Bronchial epithelial cell (primary cell): ENCODE measurements at places on chromosomes 12 and 14.

DNA sequence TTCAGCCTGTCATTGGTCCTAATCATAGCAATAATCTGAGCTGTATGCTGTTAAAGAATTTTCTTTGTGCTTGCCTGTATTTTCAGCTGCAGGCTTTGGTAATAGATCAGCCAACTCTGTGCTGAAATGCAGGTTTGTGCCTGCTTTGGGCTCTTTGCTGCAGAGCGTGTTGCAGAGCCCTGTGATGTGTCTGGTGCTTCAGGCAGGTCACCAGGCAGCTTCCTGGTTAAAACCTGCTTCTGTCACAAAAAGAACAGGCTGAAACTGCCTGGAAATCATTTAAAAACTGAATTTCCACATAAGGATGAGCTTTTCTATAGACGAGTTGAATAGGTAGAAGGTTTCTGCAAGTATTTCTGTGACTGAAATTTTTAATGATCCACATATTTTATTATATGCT lies 3.1 kb downstream of the DIP2B start:
- DNase-seq: peak; percentile 21

DNA sequence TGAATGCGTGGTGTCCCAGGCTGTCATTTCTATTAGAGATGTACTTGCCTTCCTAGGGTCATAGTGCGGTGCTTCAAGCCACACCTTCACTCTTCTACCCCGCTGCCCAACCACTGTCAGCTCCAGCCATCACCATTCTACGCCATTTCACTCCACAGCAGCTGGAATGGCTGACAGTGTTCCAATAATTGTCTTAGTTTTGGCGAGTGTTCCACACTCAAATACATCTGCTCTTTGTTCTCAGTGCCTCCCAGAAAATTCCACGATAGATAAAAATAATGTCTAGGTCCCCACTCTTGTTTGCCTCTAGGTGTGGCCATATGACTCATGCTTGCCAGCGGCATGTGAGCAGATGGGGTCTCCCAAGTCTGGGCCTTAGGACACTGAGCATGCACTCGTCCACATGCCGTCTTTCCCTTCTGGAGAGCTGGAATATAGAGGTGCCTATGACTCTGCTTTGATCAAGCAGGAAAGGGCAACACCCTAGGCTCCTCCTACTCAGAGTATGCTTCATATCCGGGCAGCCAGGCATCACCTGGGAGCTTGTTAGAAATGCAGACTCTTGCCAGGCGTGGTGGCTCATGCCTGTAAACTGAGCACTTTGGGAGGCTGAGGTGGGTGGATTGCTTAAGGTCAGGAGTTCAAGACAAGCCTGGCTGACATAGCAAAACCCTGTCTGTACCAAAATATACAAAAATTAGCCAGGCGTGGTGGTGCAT lies 163.0 kb downstream of the BRMS1L start:
- DNase-seq: peak; percentile 46

DNA sequence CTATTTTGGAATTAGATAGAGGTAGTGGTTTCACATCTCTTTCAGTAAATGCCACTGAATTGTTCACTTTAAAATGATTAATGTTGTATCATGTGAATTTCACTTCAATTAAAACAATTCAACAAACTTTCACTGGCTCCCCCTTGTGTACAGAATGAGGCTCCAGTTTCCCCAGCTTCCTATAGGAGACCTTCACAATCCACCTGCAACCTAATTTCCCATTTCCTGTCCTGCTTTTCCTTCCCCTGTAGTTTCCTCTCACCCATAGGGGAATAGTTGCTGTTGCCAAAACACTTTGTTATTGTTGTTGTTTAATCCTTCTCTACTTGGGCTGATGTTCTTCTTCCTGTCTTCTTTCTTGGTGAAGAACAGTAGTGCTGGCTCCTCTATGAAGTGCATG lies 59.8 kb downstream of the NPAS3 start:
- DNase-seq: peak; percentile 26

- DNase-seq: peak; percentile 77
Measured at GRCh38 chr14:39217214-39217879, 16.4 kb upstream of the MIA2 start.

DNA sequence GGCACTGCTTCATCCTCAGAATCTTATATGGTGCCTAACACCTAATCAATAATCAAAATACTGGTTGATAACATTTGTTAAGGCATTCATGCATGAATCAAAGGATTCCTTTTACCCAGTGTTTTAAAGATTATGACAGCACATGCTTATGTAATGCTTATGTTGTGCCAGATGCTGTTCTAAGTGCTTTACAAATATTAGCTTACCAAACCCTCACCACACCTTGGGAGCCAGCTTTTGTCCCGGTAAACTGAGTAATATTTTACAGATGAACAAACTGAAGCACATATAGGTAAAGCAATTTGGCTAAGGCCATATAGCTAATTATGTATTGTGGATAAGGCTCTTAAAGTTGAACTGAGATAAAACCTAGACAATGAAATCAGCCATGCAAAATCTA lies 209.2 kb downstream of the ALX1 start:
- DNase-seq: peak; percentile 60

GRCh38 chr12:124368421-124369032 lies 73.6 kb downstream of the RFLNA start:
- no peak for DNase-seq

- no peak for DNase-seq
Measured at GRCh38 chr14:104633276-104634137, 28.9 kb upstream of the TMEM179 start.

DNA sequence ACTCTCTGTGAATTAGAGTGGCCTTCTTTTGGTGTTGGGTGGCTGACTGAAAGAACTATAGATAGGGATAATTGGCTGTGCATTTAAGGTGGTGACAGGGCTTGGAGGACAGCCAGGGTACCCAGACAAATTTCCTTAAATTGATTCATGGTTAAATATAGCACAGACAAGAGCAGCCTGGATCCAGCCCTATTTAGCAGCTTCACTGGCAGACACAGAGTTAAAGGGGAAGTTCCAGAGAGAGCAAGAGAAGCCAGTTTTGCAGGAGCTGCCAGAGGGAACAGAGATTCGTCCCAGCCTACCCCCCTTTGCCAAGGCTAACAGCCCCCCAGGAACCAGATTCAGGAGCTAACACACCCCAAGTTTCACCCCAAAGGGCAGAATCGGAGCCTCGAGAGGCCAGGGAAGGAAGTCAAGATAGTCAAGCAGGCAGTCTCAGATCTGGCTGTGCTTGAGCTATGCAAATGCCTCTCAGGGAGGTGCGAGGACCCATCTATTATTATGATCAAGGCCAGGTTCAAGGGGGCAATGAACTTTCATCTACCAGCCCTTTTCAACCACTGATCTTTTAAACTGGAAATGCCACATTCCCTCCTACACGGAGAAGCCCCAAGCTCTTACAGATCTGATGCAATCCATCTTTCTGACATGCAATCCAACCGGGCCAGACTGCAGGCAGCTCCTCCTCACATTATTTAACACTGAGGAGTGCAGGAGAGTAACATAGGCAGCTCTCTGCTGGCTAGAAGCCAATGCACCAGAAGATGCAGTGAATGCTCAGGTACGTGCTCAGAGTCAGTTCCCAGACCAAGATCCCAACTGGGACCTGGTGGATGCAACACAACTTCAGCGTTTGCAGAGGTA lies 58.2 kb downstream of the DHRS2 start:
- peak; percentile 57 for DNase-seq

GRCh38 chr12:46362895-46363581 lies 9.5 kb downstream of the SLC38A2 start:
- DNase-seq: no peak

DNA sequence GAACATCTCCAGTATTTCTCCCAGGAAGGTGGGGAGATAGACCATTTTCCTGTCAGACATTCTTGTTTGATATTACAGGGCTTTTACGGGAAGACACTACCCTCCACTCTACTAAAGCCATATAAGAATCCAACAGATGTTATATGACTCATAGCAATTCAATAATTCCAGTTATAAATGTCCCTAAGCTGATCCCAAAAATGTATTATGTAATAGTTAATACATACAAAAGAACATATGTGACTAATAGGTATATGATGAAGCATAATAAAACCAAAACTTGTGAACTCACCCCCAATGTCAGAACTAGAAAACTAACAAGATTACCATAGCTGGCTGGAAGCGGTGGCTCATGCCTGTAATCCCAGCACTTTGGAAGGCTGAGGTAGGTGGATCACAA lies 84.2 kb downstream of the EFCAB11 start:
- DNase-seq: peak; percentile 71

DNA sequence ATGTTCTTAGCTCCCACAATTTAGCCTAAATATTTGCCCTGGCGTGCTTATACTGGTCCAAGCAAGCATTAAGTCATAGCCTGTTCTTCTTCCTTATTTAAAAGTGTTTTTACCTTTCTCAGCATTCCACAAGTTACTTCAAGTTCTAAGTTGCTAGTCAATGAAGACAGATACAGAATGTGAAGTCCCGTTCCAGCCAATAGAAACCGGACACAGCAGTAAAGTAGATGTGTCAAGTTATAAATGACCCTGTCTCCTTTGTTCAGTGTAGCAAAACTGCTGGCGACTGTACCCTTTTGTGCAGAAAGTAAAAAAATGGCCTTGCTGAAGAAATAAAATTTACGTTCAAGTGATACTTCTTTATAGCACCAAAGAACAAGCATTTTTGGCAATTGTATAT lies 3.9 kb downstream of the SNAPC1 start:
- DNase-seq: peak; percentile 62
